Activated naive CD8-positive, alpha-beta T cell treated with anti-CD3 and anti-CD28 coated beads, Interleukin-2, amount 50 U/mL, for 16 hours (primary cell): ENCODE measurements at places on chromosomes 7 and 10.

DNA sequence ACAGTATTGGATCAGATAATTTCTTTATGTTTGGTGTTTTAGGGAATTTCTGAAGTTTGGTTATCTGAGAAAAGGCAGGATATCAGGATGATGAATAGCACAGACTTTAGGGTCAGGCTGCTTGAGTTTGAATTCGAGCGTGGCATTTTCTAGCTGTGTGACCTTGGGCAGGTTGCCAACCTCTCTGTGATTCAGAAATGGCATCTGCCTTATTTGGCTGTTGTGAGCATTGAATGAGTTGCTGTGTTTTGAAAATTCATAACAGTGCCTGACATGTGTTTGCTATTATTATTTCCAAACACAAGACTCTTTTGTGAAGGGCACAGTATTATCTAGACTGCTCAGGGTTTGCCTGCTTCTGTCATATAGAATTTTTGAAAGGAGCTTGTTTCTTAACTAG, 66.9 kb downstream of the NXPH1 start:
- no peak for DNase-seq

- no peak for DNase-seq
Observed at GRCh38 chr10:94232711-94233383, 129.9 kb downstream of the NOC3L start.

DNA sequence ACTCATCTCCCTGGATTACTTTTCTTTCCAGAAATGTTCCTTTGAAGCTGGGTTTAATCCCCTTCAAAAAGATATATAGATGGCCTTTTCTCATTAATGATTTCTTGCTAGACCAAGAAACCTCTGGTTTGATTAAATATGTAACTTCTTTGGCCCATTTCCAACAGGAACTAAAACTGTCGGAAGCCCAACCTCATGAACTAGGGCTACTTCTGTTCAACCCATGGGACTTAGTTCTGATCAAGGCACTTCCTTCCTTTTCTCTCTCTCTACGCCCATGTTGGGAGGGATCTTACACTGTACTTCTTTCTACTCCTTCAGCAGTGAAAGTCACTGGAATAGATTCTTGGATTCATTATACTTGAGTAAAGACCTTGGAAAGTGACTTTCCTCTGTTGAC, 83.6 kb downstream of the TMEM106B start:
- no peak for DNase-seq

- DNase-seq, result no peak
Observed at GRCh38 chr10:124332426-124332825, 86.3 kb downstream of the OAT start.

- DNase-seq, result no peak
Observed at GRCh38 chr10:114389426-114389825, 14.9 kb downstream of the AFAP1L2 start.

GRCh38 chr10:104074505-104074904, 11.2 kb downstream of the COL17A1 start:
- DNase-seq, result no peak

- no peak for DNase-seq
Observed at GRCh38 chr10:129307141-129307540, 159.9 kb upstream of the MGMT start.

- no peak for DNase-seq
Observed at GRCh38 chr7:71329030-71329660, 197.2 kb downstream of the GALNT17 start.

GRCh38 chr7:16504019-16504418, 22.6 kb upstream of the LRRC72 start:
- DNase-seq, result no peak

GRCh38 chr7:105188201-105188600, 174.2 kb downstream of the KMT2E start:
- DNase-seq, result no peak
